ENCODE measurements at places on chromosomes 7 and 10. TPM values are rescaled to one million over a fixed set of nuclear protein-coding genes. Genes with fewer than 3 reads are reported as not detected.

DNA sequence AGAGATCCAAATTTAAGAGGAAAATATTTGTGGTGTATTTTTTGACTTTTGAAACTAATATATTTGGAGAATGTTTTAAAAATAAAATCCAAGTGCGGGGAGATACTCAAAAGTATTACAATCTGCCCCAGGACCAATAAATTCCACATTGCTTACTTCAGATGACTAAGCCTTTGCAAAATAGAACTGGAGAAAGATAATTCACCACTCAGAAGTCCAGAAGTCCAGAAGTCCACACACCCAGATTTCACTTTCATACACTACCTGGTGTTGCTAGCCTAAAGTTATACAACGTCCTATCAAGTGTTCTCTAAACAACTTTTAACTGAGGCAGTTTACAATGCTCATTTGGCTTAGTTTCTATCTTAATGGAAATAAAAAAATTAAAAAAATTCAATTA lies 487.0 kb upstream of the SEMA3D start:
- DNase-seq, result no peak

GRCh38 chr7:107428642-107429041 lies 41.2 kb upstream of the GPR22 start:
- no peak for DNase-seq

GRCh38 chr10:102147561-102147960 lies 4.6 kb upstream of the NOLC1 start:
- DNase-seq, result no peak

DNA sequence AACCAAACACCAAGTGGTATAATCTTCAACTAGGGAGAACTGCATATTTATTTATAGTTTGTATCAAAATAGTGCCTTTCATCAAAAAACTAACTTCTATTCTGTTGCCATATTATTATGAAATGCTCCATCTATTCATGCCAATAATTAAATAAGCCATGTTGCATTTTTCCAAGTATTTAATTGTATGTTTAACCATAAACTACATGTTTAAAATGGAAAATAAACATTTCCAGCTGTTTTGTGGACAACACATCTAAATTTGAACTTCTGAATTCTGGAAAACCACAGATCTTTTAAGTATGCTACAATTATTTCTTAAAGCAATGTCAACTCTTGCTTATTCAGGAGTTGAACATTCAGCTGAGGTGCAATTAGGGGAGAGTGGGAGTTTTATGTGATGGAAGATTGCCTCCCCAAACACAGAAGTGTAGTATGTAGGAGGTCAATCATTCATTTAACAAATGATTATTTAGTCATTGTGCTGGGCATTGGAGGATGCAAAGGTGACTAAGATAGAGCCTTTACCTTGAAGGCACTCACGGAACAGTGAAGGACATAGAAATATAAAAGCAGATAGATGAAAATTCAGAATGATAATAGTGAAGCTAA lies 80.7 kb upstream of the PPP1R3C start:
- DNase-seq, result no peak

- no peak for DNase-seq
These were observed 80.7 kb downstream of the FZD1 start for GRCh38 chr7:91344911-91345310.

GRCh38 chr10:100970914-100971811 lies 1.9 kb downstream of the SEMA4G start:
- no peak for DNase-seq

DNA sequence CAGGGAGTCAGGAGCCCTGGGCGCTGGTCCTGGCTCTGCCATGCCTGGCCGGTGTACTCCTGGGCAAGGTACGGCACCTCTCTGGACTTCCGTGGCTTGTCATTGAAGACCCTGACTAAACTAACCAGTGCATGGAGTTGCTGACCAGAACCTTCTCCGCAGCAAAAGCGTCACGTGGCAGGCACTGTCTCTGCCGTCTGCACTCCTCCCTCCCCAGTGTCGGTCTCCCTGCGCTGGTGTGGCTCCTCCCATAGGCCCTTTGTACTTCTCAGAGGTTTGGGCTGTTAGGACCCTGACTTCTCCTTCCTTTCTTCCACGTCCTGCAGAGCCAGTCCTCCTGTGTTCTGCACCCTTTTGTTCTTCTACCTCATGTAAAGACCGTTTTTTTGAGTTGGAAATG lies 100.6 kb upstream of the CREB5 start:
- DNase-seq, result no peak

GRCh38 chr10:114100848-114101741 lies 57.4 kb downstream of the ADRB1 start:
- DNase-seq, result peak; percentile 35

DNA sequence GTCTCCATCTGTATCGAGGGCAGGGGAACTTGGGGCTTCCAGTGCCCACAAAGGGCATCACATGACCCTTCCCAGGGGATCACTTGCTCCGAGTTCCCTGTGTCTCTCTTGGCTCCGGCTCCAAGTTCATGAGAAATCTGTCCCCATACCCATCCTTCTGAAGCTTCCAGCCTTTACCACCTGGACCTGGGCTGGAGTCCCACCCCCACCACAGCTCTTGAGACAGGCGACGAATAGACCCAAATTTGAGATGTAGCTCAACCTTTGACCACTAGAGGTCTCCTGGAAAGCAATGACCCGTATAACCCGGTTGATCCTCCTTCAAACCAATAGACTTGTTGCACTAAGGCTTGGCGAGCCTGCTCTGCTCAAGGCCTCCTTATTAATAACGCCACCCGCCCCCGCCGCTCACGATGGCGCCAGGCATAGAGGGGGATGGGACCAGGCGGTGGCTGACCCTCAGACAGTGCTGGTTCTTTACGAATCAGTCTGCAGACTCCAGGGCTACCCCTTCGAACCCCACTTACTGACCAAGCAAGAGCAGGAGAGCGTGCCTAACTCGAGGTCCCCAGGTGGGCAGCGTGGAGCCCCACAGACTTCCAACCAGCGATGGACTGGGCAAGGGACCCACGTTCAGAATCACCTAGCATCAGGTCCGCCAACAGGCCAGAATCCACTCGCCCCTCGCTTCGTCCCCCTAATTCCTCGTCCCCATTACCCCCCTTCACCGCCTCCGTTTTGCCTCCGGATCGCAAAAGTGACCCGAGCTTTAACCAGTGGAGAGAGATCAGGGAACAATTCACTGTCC lies 4.4 kb upstream of the ARID5B start:
- DNase-seq, result peak; percentile 58

GRCh38 chr10:58367069-58367468 lies 18.1 kb upstream of the TFAM start:
- DNase-seq, result no peak

DNA sequence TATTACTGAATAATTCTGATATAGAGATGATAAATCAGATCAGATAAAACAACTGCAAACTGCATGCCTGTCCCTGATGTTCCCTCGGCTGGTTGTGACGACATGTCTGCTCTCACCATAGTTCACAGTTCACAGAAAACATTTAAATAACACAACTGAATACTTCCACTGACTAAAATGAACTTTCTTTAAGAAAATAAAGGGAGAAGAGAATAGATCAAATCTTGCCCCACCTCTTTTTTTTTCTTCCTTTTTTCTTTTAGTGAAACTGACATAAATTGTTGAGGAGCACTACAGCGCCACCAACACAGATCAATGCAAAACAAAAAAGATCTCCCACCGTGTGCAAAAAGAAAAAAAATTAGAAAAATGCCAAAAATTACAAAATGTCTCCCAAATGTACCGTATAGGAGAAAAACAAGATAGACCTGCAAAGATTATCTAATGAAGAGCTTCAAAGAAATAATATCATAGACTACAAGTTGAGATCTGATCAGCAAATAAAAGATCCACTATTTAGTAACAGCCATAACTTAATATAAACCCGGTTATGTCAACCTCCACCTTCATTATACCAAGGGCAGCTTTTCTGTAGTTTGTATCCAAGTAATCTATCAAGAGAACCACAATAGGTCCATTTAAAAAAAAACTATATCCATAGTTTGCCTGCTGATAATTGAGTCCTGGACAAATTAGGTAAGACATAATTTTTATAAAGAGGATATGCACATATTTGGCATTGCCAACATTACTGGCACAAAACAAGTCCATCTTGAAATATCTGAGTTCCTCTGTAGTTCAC lies 30.7 kb upstream of the EPC1 start:
- DNase-seq, result no peak

DNA sequence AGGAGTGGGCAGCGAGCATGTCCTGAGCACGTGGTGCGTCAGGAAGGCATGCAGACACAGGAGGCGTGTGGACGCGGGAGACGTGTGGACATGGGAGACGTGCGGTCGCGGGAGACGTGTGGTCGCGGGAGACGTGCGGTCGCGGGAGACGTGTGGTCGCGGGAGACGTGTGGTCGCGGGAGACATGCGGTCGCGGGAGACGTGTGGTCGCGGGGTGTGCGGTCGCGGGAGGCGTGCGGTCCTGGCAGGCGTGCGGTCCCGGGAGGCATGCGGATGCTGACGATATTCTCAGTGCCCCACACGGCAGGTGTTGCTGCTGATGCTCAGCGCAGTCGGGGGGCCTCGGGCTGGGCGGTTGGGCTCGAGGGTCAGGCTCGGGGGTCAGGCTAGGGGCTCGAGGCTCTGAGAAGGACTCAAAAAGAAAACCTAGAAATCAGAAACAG lies 94.2 kb downstream of the NKX6-2 start:
- peak; percentile 5 for DNase-seq

- DNase-seq, result no peak
These were observed 40.4 kb upstream of the AGMO start for GRCh38 chr7:15602236-15602635.

DNA sequence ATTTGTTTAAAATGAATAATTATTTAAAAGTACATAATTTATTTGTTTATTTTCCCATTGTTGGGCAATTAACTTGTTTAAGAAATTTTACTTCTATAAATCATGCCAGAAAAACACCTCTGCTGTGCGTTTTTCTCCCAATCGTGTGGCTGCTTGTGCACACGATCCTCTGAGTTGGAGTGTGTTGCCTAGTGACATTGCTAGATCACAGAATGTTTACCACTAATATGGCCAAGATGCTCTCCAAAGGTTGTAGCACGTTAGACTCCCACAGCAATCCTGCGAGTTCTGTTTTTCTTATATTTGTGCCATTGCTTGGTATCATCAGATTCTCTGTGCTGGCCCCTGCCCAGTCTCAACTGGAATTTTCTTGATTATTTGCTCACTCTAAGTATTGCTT lies 207.1 kb upstream of the ADCY1 start:
- DNase-seq, result no peak

DNA sequence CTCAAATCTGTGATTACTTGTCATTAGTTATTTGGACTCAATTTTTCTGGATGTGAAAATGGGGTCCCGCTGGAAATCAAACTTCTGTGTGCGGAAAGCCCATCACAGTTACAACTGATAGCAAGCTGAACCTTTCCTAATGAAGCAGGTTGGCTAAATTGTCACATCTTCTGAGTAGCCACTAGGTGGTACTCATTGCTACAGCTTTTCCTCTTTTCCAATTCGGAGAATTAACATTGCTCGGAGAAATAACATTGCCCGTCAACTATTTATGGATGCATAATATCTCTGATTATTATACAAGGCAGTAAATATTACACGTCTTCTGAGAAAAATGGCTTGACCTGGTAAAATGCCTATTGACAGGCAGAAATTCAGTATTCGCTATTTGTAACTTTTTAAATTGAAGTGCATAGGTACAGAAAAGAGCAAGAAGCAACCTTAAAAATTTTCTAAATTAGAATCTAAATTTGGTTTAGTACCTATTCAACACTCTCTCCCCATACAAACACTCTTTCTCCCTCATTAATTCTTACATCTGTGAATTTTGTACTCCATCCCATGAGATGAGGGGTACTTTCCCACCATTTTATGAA lies 17.3 kb upstream of the BLOC1S2 start:
- DNase-seq, result no peak

DNA sequence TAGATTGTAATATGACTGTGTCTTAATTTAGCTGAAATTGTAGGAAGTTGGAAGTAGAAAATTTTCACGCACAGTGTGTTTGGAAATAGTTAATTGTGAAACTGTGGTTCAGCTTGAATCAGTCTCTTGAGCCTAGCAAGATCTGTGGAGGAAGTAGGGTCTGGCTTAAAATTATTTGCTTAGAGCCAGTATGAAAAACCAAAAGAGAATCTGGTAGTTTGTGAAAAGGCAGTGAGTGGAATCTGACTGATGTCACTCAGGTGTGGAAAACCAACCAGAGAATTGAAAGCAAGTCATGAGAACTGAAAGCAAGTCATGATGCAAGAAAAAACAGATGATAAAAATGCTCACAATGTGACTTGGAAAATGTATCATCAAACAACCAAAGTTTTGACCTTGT lies 11.5 kb downstream of the LIPJ start:
- no peak for DNase-seq

DNA sequence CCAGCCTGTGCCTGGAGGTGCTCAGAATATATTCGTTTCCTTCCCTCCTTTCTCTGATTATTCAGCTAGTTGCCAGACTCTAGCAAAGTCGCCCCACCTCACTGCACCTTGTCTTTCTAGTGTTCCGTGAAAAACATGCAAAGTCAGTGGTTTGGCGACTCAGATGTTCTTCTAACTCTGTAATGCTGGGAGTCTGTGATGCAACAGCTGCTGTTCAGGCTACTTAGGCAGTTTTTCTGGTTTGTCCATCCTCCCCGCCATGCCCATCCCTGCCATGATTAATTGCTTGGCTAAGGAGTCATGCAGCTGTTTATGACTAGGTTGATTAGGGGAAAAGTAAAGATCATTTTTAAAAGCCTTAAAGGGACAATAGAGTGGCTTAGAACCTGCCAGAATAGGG lies 99.4 kb downstream of the MTPN start:
- no peak for DNase-seq

DNA sequence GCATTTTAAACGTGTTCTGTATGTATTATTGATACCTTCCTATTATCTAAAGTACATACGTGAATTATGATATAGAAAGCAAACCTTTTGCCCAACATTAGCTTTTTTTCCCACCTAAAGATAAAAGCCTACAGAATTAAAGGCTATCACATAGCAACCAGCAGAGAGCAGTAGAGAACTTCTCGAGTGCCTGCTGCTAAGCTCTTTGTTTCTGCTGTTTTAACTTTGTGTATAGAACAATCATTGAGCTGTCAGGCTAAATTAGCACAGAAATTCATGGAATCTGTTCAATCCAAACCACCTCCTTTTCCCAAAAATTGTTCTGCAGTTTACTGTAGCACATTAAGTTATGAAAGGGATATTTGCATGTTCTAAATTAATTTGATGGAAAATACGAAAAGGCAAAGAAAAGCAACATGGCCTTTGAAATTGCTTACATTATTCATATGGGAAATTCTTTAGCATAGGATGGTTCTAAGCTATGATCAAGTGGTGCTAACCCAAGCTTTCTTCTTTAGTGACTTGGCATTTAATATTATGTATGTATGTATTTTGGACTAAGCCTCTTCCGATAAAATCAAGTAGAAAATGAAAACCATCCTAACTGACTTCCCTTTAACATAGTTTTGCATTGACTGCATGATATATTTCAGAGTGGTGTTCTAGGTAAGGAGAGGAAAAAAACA lies 1288.5 kb downstream of the GATA3 start:
- DNase-seq, result no peak

GRCh38 chr10:31590023-31590800 lies 271.2 kb downstream of the ZEB1 start:
- DNase-seq, result no peak

TLX1 gene
- total RNA-seq, result 2.3 TPM

ITGB8 gene
- 1.8 TPM for total RNA-seq

CNTNAP2 gene
- total RNA-seq, result 63.8 TPM

AMPH gene
- 8.9 TPM for total RNA-seq

SKIDA1 gene
- 11.8 TPM for total RNA-seq

PNLIPRP3 gene
- total RNA-seq, result not detected

PPP1R9A gene
- total RNA-seq, result 18.0 TPM
